H54 (cell line): ENCODE measurements at places on chromosomes 7 and 10.
A peak's percentile ranks its signal among the peaks of the same experiment; 100 is the strongest.

DNA sequence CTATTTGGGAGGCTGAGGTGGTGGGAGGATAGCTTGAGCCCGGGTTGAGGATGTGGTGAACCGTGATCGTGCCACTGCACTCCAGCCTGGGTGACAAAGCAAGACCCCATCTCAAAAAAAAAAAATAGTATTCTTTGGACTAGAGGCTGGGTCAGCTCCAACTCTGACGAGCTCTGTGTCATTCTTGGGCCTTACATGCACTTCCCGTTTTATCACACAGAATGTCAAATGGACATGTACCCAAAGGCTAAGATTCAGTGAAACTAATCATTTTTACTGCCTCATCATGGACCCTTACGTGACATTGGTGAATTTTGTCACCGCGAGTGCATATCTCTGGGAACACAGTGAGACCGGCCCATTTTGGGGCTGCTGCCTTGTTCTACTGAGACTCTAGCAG, 27.3 kb downstream of the PALD1 start:
- DNase-seq: no peak

DNA sequence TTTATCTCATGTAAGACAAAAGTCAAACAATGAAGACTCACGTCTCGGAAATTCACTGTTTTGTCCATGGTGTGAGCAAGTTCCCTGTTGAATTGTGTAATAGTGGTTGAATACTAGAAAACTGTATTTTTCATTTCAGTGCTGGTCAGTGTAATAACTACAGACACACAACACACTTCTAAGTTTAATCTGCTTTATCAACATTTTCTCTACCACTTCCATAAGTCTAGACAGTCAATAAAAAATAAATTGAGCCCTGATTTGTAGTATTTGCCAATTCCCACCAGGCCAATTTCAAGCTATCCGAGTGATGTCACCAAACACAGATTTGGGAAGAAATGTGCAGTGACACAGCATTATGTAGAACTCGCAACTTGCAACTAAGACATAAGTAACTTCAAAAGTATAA, 81.9 kb downstream of the GPR141 start:
- DNase-seq: no peak

GRCh38 chr10:10330418-10330817, 687.3 kb upstream of the CELF2 start:
- DNase-seq: no peak

- DNase-seq: no peak
These were observed 192.3 kb downstream of the EMX2 start for GRCh38 chr10:117734731-117735405.

DNA sequence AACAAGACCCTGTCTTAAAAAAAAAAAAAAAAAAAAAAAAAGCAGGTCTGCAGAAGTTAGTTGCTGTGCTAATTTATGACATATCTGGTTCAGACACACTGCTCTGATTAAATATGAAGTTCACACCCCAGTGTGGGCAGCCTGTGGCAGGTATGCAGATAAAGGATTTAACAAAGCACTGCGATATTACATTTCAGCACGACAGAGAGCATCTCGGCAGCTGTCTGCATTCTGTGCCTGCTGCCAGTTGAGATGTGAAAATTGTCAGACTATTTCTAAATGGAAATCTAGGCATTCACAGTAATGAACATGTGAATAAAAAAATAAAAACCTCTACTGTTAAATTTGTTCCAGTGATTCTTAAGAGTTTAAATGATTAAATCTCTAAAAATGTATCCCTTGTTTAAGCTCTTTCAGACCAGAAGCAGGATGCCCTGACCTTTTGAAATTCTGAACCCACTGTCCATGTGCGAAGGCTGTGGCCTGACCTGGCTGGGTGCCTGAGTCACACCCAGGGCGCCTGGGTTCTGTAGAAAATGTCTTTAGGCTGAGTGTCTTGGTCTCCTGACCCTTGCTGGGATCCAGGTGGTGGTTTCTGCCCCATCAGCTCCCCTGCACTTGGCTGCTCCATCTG, 272.9 kb downstream of the WDR37 start:
- DNase-seq: no peak

- no peak for DNase-seq
These were observed 9.0 kb upstream of the EBF3 start for GRCh38 chr10:129972966-129973673.

DNA sequence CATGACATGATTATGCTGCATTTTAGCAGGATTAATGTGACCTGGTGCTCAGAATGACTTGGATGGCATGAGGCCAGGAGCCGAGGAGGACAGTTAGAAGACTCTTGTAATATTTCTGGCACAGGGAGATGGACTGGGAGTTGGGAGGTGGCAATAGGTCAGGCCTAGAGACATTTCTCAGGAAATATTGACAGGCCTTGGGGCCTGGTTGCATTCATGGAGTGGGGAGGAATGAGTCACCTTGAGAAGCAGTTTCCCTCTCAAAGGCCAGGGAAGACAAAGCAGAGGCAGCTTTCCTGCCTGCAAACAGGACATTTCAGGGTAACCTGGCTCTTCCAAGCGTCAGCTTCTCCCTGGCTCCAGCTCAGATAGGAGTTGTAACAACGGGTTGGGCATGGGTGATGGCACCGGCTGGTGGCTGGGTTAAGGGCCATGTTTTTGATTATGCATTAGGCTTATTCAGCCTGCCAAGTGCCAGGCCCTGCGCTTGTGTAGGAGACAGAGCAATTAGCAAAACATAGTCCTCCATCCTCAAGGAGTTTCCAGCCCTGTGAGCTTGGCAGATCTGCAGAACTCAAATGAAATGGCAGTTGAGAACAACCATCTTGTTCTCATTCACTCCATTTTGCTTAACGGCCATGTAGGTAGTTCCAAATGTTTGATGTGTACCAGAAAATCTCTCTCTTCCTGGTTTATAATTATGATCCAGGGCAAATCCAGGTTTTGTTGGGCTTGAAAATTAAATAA, 38.2 kb downstream of the HK1 start:
- peak; percentile 87 for DNase-seq

GRCh38 chr7:46754140-46754720, 827.7 kb downstream of the TNS3 start:
- no peak for DNase-seq

DNA sequence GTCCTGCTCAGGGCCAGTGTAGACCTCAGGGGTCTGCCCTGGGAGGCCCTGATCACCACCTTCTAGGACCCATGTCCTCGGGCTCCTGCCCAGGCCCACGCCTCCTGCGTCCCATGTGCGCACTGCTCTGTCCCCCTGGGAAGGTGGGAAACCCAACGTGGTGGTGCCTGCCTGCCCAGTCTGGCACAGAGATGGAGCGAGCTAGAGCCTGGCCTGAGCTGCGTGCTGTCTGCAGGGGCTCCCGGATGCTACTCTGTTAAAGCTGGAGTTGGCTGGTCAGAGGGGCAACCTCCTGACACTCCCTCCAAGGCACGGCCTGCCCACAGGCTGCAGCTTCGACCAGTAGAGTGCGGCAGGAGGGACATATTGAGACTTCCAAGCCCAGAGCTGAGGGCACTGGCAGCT, 171.7 kb downstream of the DNAJB6 start:
- DNase-seq: no peak

DNA sequence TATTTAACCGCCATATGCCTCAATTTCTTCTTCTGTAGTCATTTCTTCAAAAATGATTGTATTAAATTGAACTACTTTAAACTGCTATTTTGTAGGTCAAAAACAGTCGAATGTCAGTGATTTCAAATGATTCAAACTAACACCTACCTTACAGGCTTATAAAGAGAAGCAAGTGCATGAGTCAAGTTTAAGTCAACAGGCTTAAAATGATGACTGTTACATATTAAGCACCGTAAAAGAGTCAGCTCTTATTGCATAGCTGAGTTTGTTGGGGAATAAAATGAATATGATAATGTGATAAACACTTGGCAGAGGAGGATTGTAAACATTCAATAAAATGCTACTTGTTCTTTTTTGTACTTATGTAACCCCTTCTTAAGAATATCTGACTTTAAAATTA, 90.1 kb upstream of the ANKRD1 start:
- DNase-seq: peak; percentile 21

DNA sequence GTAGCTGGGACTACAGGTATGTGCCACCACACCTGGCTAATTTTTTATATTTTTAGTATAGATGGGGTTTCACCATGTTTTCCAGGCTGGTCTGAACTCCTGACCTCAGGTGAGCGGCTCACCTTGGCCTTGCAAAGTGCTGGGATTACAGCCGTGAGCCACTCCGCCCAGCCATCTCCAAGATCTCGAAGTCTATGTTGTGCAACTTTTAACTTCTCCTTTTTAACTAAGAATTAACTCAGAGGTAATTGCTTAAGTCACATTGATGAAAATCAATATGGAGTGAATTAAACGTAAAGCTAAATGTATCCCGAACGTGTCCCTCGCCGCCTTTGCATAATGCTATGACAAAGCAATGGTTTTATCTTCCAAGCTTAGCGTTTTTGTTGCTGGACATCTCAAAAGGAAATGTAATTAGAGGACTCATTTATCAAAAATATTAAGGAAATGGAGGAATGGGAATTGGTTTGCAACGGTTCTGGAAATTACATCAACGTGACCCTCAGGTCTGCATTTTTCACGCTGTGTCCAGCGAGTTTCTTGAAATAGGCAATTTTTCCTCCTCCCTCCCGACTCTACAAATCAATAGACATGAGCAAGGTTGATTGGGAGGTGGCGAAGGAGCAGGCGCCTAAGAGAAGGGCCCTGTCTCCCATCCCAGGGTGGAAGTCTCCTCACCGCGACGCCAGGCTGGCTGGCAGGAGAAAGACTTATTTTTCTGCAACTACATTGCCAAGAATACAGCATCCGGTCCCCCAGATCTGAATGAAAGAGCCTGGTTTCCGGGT, 89.8 kb downstream of the TMEM130 start:
- DNase-seq: no peak

- DNase-seq: no peak
These were observed 162.9 kb downstream of the EGFR start for GRCh38 chr7:55181762-55182161.

- DNase-seq: no peak
These were observed 49.5 kb upstream of the EBF3 start for GRCh38 chr10:130013335-130014262.

DNA sequence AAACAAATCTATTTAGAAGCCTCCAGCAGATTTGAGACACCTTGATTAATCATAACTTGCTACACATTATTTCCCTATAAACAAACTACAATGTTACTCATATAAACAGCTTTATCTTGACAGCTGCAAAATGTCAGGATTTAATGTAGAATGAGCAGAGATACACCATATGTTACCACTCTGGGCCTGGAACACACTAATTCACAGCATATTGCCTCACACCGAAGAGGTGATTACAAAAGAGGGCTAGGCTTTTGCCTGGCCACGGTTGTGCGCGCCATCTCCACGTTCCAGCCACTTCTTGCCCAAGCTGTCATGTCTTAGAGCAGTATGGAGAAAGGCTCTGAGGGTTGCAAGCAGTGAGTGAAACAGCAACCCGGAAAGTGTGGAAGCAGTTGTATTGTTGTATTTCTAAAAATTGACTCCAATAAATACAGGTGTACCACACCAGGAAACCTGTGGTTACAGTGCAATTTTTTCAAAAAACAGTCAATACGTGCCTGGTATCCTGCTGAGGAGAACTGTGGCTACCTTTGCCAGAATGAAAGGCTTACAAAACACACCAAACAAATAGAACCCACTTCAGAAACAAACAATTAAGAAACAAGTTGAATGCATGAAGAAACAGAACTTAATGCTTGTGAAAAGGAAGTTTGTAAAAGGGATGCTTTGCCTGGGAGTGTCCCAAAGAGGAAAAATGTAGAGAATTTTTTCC, 498.1 kb downstream of the PLXNA4 start:
- DNase-seq: no peak

DNA sequence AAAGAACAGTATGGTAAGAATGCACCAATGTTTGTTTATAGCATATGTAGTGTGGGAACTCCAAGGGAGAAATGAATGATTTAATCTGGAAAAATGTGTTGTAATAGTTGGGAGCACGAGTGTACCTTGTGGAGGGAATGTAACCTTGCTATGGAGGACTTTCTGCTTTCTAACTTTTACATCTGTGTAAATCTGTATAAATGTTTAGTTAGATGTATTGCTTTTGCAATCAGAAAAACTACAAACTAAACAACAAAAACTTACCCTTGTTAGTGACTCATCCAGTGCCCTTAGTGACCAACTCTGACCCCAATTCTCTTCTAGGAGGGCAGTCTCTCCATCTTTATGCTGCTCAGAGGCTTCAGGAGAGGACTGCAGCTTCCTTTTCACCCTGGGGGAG, 89.3 kb downstream of the CCNY start:
- DNase-seq: no peak

- no peak for DNase-seq
These were observed 30.0 kb downstream of the LAMB1 start for GRCh38 chr7:107972941-107973376.

GRCh38 chr10:1331560-1331959, 275.4 kb downstream of the WDR37 start:
- DNase-seq: no peak

- DNase-seq: peak; percentile 60
These were observed 34.6 kb downstream of the TRIM8 start for GRCh38 chr10:102678842-102679289.

DNA sequence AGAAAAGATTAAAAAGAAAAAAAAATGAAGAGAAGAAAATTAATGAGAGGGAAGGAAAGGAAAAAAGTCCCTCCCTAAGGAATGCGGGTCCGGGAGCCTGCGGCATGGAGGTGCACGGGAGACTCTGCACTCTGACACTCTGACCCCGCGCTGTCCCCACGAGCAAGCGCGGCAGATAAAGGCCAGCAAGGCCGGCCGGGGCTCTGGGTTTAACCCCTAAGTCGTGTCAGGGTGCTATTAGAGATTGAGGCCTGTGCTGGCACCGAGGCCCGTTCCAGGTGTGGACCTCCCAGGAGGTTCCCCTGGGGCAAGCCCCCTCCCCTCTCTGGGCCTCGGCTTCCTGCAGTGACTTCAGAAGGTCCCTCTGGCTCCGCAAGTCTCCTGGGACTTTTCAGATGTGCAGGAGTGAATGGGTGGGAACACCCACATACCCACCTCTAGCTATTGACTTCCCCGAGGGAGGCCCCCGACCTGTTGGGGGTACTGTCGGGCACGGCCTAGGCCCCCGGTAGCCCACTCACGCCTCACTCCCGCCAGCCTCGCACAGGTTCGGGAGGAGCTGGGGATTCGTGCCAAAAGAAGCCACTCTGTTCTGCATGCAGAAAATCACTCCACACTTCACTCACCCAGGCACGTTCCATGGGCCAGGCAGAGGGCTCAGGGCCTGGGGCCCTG, 164.1 kb downstream of the TCERG1L start:
- DNase-seq: no peak

DNA sequence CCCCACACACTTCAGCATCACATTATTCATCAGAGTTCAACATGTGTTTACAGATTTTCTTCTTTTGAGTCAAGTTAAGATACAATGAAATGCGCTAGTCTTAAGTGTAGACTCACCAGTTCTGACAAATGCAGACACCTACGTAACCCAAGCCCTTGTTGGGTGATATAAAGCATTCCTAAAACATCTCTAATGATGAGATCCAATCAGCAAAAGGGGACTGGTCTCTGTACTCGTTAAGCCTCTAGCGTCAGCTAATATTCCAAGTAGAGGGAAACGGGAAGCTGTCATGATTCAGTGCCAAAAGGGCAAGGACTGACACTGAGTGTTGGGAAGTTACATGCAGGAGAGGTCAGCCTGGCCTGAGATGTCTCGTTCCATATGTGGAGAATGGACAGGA, 38.7 kb upstream of the TRIL start:
- DNase-seq: no peak

GRCh38 chr7:149605696-149606095, 108.1 kb upstream of the ZNF746 start:
- DNase-seq: no peak
